ENCODE measurements at places on chromosomes 12 and 14. TPM values are rescaled to one million over a fixed set of nuclear protein-coding genes. Genes with fewer than 3 reads are reported as not detected.

The TMTC1 gene
- 38.2 TPM for total RNA-seq

The RNF212B gene
- total RNA-seq, result not detected

The TTC9 gene
- 26.9 TPM for total RNA-seq

The P3H3 gene
- total RNA-seq, result 25.7 TPM

The SPRING1 gene
- total RNA-seq, result 22.2 TPM

The SAMD15 gene
- total RNA-seq, result 10.0 TPM

The DAO gene
- not detected for total RNA-seq

The TEX52 gene
- total RNA-seq, result not detected

The BCAT1 gene
- total RNA-seq, result 41.0 TPM

The MANSC4 gene
- total RNA-seq, result 0.63 TPM

The DNAJC22 gene
- total RNA-seq, result not detected

The TAS2R10 gene
- 15.0 TPM for total RNA-seq

The COX8C gene
- total RNA-seq, result not detected

The LRP1-AS gene
- total RNA-seq, result not detected

The FAM181A gene
- total RNA-seq, result 1.6 TPM

The COA8 gene
- total RNA-seq, result 31.0 TPM

The SELPLG gene
- 1.6 TPM for total RNA-seq

The RND1 gene
- total RNA-seq, result 29.1 TPM

The PKP2 gene
- 6.3 TPM for total RNA-seq

The PCK2 gene
- total RNA-seq, result 2.2 TPM

The HOXC5 gene
- total RNA-seq, result not detected

The GRIN2B gene
- 243 TPM for total RNA-seq

The C14orf132 gene
- 66.4 TPM for total RNA-seq

The TDRD9 gene
- total RNA-seq, result 1.9 TPM

The CISTR gene
- total RNA-seq, result not detected

The C14orf93 gene
- 6.3 TPM for total RNA-seq

The KLC1 gene
- 534 TPM for total RNA-seq

The LTB4R2 gene
- total RNA-seq, result 2.2 TPM

The SLCO1B3 gene
- not detected for total RNA-seq

The TRAFD1 gene
- 64.5 TPM for total RNA-seq

The C14orf180 gene
- not detected for total RNA-seq

The CLEC2D gene
- 17.8 TPM for total RNA-seq

The KIF26A gene
- total RNA-seq, result 17.8 TPM

The AMN gene
- total RNA-seq, result not detected

The GLT8D2 gene
- 13.5 TPM for total RNA-seq

The PPP1R1A gene
- total RNA-seq, result 10.0 TPM

The E2F7 gene
- total RNA-seq, result 5.0 TPM

All from parietal lobe (tissue), 2 donors.